ENCODE measurements at places on chromosomes 5 and 9.

- H3K4me1 ChIP-seq: no peaks in the 10 kb centered on the region
- H3K27ac ChIP-seq: no peak overlapping the region
- H3K36me3 ChIP-seq: no peaks in the 10 kb centered on the region
Observed at GRCh38 chr9:87236546-87236945, 261.1 kb upstream of the DAPK1 start.

DNA sequence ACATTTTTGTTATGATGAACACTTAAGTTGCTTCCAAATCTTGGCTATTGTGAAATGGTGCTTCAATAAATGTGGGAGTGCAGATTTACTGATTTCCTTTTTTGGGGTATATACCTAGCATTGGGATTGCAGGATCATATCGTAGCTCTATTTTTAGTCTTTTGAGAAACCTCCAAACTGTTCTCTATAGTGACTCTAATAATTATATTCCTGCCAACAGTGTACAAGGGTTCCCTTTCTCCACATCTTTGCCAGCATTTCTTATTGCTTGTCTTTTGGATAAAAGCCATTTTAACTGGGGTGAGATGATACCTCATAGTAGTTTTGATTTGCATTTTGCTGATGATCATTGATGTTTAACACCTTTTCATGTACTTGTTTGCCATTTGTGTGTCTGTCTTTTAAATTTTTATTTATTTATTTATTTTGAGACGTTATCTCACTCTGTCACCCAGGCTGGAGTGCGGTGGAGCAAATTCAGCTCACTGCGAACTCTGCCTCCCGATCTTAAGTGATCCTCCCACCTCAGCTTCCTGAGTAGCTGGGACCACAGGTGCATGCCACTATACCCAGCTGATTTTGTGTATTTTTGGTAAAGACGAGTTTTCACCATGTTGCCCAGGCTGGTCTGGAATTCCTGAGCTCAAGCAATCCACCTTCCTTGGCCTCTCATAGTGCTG lies 59.0 kb downstream of the UNC13B start:
- H3K4me1 ChIP-seq: no peaks in the 10 kb centered on the region
- peaks cover 11% of the 10 kb centered on the region for H3K27me3 ChIP-seq
- no peak overlapping the region for H3K4me3 ChIP-seq
- DNase-seq: no peak
- H3K36me3 ChIP-seq: no peaks in the 10 kb centered on the region

- DNase-seq: no peak
- H3K27ac ChIP-seq: no peak overlapping the region
- no peaks in the 10 kb centered on the region for H3K27me3 ChIP-seq
- H3K4me1 ChIP-seq: no peaks in the 10 kb centered on the region
- H3K4me3 ChIP-seq: no peak overlapping the region
Observed at GRCh38 chr5:168697034-168697720, 118.0 kb upstream of the PANK3 start.

DNA sequence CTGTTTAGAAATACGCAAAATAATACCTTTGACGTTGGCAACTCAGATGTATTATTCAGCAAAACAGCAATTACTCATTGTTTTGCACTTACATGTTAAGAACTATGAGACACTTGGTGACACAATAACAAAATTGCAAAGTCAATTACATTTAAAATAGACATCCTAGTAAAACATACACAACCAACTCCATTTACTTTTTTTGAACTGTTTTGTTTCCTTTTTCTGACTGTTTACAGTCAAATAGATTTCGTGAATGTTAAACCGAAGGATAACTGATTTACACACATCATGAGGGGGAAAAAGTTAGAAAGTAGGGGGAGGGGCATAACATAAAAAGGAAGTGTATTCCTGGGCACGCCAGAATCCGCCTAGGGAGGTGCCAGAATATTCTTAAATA lies 220.1 kb downstream of the MEF2C start:
- no peak overlapping the region for H3K4me3 ChIP-seq
- no peak for DNase-seq
- peaks cover 6% of the 10 kb centered on the region for H3K36me3 ChIP-seq
- H3K27me3 ChIP-seq: peaks cover 94% of the 10 kb centered on the region
- H3K4me1 ChIP-seq: peaks cover 34% of the 10 kb centered on the region

DNA sequence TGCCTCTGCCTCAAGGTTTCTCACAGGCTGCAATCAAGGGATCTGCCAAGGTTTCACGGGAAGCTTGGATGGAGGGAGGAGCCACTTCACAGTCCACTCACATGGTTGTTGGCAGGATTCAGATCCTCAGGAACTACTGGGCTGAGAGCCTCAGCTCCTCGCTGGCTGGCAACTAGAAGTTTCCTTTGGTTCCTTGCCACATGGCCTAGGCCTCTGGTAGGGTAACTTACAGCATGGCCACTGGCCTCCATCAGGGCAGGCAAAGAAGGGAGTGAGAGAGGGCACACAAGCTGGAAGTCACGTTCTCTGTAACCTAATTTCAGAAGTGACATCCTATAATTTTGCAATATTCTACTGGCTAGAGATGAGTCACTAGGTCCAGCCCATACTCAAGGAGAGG lies 32.2 kb downstream of the SPOCK1 start:
- no peak overlapping the region for H3K27ac ChIP-seq
- H3K27me3 ChIP-seq: peaks cover 23% of the 10 kb centered on the region
- DNase-seq: no peak
- H3K4me1 ChIP-seq: no peaks in the 10 kb centered on the region
- no peak overlapping the region for H3K4me3 ChIP-seq

DNA sequence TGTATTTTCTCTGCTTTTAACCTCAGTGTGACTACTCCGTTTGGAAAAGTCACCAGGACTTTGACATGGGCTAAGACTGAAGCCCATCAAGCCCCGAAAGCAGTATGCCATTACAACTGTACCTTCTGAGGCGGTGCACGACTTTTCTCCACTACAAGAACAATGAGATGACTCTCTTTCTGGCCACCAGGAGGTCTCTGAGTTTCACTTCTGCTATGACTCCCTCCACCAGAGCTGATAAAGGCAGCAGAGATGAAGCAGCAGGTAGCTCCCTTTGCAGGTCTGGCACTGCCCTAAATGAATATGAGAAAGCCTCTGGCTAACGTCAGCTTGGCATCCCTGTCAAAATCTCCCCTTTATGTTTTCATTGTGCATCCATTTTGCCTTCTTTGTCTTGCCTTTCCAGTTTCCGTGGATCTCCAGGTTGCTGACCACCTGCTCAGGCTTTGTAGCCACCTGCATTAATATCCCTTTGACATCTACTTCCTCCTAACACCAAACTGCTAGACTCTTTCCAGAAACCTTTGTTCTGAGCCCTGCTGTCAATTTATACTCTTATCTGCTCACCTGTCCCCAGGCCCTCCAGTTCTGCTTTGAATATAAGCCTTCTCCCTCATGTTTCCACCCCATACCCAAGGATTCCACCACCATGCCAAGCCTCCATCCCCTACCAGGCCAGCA lies 221.7 kb downstream of the ZNF608 start:
- no peak overlapping the region for H3K4me3 ChIP-seq
- no peaks in the 10 kb centered on the region for H3K36me3 ChIP-seq

- no peak for DNase-seq
- no peak overlapping the region for H3K27ac ChIP-seq
- no peaks in the 10 kb centered on the region for H3K36me3 ChIP-seq
- no peaks in the 10 kb centered on the region for H3K4me1 ChIP-seq
- H3K27me3 ChIP-seq: peaks cover 19% of the 10 kb centered on the region
Observed at GRCh38 chr5:149001162-149001561, 61.7 kb downstream of the SH3TC2 start.

- H3K36me3 ChIP-seq: peaks cover 19% of the 10 kb centered on the region
- DNase-seq: no peak
- no peak overlapping the region for H3K4me3 ChIP-seq
Observed at GRCh38 chr9:99114846-99115500, 10.1 kb downstream of the TGFBR1 start.

- H3K27me3 ChIP-seq: no peaks in the 10 kb centered on the region
- peak; percentile 82 for DNase-seq
- peaks cover 27% of the 10 kb centered on the region for H3K4me1 ChIP-seq
Observed at GRCh38 chr5:111223787-111224560, at the start of gene CAMK4. CAMK4 (plus strand) TSS chr5:111224384; CDS start chr5:111224484, 100 bp downstream.

DNA sequence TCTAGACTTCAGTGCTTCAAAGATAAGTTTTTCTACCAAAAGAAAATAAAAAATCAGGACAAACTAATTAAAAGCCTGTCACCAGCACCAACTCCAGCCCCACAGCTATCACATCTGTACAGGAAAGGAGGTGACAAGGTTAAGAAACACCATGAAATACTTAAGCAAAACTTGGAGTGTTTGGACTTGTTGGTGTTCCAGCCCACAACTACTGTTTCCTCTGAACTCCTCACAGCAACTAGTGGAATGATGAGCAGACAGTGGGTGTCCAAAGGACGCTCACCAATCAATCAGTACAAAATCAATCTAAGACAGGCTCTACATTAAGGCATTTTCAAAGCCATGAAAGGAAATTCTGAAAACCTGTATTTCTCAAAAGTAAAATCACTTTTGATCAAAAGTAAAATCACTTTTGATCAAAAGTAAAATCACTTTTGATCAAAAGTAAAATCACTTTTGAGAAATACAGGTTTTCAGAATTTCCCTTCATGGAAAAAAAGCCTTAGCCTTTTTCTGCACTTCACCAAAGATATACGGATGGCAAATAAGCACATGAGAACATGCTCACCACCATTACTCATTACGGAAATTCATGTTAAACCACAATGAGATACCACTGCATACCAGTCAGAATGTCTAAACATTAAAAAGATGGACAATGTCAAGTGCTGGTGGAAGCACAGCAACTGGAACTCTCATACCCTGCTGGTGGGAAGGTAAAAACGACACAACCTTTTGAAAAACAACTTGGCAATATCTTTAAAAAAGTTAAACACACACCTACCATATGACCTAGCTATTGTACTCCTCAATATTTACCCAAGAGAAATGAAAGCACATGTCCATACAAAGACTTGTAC lies 79.7 kb downstream of the MED27 start:
- no peaks in the 10 kb centered on the region for H3K27me3 ChIP-seq
- peaks cover 51% of the 10 kb centered on the region for H3K4me1 ChIP-seq
- DNase-seq: no peak
- peaks cover 38% of the 10 kb centered on the region for H3K36me3 ChIP-seq
- H3K27ac ChIP-seq: peak overlapping the region; percentile 48
- H3K4me3 ChIP-seq: no peak overlapping the region

- H3K36me3 ChIP-seq: no peaks in the 10 kb centered on the region
- H3K4me1 ChIP-seq: peaks cover 16% of the 10 kb centered on the region
- H3K4me3 ChIP-seq: peak within 1 kb of the TSS; percentile 82
- H3K27me3 ChIP-seq: no peaks in the 10 kb centered on the region
Observed at GRCh38 chr9:35689542-35690293, at the start of gene TPM2. TPM2 (minus strand) TSS chr9:35689925; CDS start chr9:35689817, 108 bp downstream.

GRCh38 chr5:81838307-81838906 lies 87.5 kb upstream of the SSBP2 start:
- H3K4me1 ChIP-seq: peaks cover 8% of the 10 kb centered on the region
- H3K36me3 ChIP-seq: no peaks in the 10 kb centered on the region
- no peaks in the 10 kb centered on the region for H3K27me3 ChIP-seq

GRCh38 chr9:107929443-107929842 lies 439.9 kb upstream of the KLF4 start:
- H3K4me3 ChIP-seq: no peak overlapping the region
- DNase-seq: no peak
- no peak overlapping the region for H3K27ac ChIP-seq
- H3K27me3 ChIP-seq: no peaks in the 10 kb centered on the region
- H3K36me3 ChIP-seq: no peaks in the 10 kb centered on the region
- H3K4me1 ChIP-seq: no peaks in the 10 kb centered on the region

DNA sequence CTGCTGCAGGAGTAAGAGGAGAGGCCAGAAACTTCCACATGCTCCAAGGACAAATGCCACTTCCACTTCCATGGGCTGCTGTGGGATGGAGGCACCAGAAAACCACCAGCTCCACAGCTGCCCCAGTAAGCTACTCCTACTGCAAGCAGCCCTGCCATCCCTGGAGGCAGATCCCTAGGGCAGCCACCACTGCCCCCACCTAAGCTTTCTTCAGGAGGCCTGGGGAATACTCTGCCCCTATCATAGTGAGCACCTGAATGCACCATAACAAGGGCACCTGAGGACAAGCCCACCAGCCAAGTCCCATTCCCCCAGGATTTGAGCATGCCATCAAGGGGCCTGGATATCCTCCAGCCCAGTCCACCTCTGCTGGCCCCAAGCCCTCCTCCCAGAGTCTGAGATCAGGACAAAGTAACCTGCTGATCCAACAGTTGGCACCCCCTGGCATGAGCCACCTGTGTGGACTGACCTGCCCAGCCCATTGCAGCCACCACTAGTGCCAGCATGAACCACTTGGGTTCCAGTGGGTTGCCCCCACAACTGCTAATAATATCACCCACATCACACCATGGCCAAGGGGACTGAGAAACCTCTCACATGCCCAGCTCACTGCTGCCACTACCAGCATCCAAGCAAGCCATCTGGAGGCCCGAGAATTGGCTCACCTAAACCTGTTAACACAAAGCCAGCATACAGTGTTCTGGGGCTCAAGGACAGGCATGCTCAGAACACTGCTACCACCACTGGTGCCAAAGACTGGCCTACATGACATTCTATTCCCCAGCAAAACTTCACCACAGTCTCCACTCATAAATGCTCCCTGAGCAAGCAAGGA lies 480.1 kb downstream of the CDH12 start:
- H3K27ac ChIP-seq: no peak overlapping the region
- DNase-seq: no peak
- H3K4me1 ChIP-seq: no peaks in the 10 kb centered on the region
- no peaks in the 10 kb centered on the region for H3K27me3 ChIP-seq
- H3K4me3 ChIP-seq: no peak overlapping the region
- no peaks in the 10 kb centered on the region for H3K36me3 ChIP-seq

GRCh38 chr5:150603052-150603451 lies 37.4 kb upstream of the SYNPO start:
- H3K27me3 ChIP-seq: no peaks in the 10 kb centered on the region
- no peak overlapping the region for H3K27ac ChIP-seq
- no peak for DNase-seq
- no peaks in the 10 kb centered on the region for H3K36me3 ChIP-seq
- H3K4me3 ChIP-seq: no peak overlapping the region
